ENCODE measurements at places on chromosomes 3 and 15. TPM values are rescaled to one million over a fixed set of nuclear protein-coding genes. Genes with fewer than 3 reads are reported as not detected.

Gene TMEM207
- not detected for total RNA-seq

DNA sequence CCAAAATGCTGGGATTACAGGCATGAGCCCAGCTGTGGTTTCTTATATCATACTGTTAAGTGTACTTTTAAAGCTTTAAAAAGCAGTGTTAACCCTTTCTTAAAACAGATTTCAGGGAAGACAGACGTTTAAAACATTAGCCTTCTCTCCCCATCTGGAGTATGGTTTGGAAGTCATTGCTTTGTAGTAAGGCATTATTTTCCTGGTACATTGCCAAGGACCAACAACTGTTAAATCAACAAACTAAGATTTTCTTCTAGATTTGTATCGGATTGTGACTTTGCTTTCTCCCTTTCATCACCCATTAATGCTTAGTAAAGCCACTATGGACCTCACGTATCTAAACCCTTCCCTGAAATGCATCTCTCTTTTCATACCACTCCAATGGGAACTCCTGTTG is 50.5 kb downstream of the UBE2E1 start:
- DNase-seq: no peak

- no peak for DNase-seq
Measured at GRCh38 chr3:190303884-190304283, 18.4 kb downstream of the CLDN1 start.

GRCh38 chr15:85520650-85521049 is 140.2 kb downstream of the AKAP13 start:
- DNase-seq: no peak

Gene FAIM
- total RNA-seq: 7.1 TPM

Gene LYZL4
- not detected for total RNA-seq

GRCh38 chr3:141383555-141384129 is 15.3 kb downstream of the ZBTB38 start:
- no peak for DNase-seq

DNA sequence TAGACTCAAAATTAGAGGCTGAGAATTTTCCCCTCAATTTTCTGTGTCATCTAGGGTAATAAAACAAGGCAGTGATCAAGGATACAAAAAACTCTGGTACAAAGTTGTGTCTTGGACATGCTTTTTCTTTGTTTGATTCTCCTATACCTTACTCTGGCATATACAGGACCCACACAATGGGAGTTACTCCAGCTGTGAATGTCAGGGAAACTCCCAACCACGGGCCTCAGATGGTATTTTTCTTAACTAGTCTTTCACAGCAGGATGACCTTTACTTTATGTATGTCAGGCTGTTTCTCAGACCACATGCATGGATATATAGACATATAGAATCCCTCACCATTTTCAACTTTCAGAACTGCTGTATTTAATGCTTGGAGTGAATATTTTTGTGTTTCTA is 41.3 kb downstream of the FEZF2 start:
- DNase-seq: no peak

DNA sequence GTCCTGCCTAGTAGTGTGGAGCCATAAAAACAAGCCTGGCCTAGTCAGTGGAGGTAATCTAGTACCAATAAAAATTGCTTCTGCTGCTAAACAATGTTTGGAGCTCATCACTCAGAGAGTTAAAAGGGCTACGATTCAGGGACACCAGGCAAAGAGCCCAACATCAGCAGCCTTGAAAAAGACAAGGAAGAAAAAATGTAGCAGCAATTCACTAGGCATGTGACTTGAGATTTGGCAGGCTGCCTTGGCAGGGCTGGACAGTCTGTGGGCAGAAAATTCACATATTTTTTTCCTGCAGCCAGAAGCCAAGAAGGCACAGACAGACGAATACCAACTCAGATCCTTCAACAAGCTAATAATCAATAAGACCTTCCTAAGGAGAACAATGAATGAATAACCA is 47.2 kb downstream of the IGSF11 start:
- no peak for DNase-seq

DNA sequence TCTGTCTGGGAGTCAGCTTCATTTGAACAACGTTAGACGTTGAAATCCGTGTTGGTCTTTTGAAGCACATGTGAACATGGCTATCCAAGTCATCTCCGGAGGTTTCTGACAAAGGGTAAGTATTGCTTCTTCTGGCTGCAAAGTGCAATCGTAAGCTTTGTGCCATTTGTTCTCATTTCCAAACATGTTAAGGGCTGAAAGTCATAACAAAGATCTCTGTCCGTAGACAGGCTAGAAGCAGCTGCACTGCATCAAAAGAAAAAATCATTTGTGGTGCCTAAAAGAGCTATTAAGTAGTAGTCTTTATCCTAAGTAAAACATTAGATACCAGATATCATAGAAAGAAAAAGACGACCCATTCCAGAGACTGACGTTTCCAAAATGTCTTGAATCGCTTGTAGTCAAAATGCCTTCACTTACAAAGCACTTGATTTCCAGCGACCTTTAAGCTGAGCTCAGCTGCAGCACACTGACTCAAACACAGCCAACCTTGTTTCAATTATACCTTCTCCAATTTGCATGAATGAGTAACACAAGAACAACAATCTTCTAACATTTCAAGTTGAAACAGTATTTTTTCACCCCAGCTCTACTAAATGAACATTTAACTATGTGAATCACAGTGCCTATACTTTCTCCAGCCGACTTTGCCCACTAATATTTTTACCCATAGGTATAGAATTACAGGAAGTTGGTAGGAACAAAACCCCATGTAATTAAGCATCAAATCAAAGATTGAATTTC is 76.6 kb downstream of the NEDD4 start:
- DNase-seq: no peak

GRCh38 chr3:30713885-30714503 is 107.6 kb downstream of the TGFBR2 start:
- no peak for DNase-seq

GRCh38 chr3:126523745-126524428 is at the start of gene CHST13:
Gene CHST13 (plus strand): TSS chr3:126524155. CDS start chr3:126524333, 178 bp downstream.
- DNase-seq: peak; percentile 80

DNA sequence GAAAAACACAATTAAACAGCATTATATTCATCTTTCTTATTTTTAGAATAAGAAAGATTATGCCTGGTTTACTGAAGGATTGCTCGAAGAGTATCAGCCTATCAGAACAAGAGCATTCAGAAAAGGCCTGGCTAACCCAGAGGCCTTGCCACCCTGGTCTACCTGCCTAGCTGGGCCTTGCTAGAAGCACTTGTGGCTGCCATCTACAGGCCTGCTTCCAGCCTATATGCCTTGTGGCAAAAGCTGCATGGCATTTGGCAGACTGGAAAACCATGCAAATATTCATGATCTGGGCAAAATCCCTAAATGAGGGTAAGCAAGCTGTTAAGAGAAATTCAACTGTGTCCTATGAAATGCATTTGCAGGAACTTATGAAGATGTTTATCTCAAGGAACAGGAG is 9.3 kb upstream of the ATP13A4 start:
- DNase-seq: no peak

Gene GAP43
- total RNA-seq: 21.9 TPM

Gene MYRIP
- total RNA-seq: 3.4 TPM

DNA sequence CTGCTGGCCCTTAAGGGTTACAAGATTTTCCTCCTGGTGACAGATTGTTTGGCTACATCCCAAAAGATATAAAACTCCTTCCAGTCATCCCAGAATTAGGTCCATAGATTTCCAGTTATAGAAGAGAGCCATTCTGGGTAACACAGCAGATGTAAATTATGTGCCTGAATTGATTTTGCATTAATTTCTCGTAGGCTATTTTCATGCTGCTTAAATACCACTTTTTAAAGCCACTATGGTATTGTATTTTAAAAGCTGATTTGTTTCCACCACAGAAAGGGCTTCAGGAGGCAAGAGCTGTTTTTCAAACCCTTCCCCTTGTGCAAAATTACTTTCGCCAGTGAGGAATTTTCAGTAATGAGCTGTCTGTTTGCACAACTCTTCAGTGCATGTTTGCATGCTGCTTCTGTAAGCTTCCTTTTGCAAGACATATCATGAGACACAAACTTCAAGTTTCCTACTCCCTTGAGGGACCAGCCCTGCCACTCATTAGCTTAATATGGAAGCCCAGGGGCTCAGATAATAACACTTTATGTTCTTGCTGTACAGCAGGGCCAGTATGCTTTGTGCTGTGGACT is 105.4 kb upstream of the TNIK start:
- DNase-seq: no peak

GRCh38 chr3:179719048-179719734 is 66.4 kb downstream of the USP13 start:
- peak; percentile 54 for DNase-seq

Gene C2CD4B
- total RNA-seq: 0.73 TPM

DNA sequence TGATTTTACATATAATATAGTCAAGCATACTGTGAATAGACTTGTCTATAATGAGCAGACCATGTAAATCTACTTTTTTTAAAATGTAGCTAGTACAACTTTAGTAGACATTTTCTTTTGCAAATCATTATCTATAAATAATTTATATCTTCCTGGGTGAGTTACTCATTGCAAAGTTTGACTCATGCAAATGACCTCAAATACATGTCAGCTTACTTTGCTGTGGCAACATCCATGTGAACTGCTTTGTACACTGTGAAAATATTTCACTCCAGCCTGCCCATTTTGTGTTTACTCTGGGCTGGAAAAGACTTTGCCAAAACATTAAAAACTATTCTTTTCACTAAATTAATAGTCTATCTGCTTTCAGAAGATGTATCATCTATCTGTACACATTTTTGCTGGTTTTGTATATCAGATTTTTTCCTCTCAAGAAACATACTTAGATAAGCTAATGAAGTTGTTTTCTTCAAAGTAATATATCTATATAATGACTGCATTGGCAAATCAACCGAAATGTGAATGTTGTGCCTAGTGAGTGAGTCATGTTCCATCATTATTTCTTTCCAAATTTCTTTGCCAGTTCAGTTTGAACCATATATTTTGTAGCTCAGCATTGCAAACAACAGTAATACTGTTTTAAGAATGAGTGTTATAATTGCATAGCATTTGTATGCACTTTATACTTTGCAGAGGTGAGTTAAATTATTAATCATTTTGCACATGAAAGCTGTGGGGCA is 26.5 kb downstream of the IGSF10 start:
- no peak for DNase-seq

- peak; percentile 58 for DNase-seq
Measured at GRCh38 chr15:68924866-68925560, 5.3 kb upstream of the SPESP1 start.

Gene SLC12A1
- total RNA-seq: 1.0 TPM

Gene TFDP2
- total RNA-seq: 98.6 TPM

Gene TMEM158
- 35.5 TPM for total RNA-seq

GRCh38 chr15:78987556-78988360 is 42.9 kb upstream of the CTSH start:
- DNase-seq: no peak

DNA sequence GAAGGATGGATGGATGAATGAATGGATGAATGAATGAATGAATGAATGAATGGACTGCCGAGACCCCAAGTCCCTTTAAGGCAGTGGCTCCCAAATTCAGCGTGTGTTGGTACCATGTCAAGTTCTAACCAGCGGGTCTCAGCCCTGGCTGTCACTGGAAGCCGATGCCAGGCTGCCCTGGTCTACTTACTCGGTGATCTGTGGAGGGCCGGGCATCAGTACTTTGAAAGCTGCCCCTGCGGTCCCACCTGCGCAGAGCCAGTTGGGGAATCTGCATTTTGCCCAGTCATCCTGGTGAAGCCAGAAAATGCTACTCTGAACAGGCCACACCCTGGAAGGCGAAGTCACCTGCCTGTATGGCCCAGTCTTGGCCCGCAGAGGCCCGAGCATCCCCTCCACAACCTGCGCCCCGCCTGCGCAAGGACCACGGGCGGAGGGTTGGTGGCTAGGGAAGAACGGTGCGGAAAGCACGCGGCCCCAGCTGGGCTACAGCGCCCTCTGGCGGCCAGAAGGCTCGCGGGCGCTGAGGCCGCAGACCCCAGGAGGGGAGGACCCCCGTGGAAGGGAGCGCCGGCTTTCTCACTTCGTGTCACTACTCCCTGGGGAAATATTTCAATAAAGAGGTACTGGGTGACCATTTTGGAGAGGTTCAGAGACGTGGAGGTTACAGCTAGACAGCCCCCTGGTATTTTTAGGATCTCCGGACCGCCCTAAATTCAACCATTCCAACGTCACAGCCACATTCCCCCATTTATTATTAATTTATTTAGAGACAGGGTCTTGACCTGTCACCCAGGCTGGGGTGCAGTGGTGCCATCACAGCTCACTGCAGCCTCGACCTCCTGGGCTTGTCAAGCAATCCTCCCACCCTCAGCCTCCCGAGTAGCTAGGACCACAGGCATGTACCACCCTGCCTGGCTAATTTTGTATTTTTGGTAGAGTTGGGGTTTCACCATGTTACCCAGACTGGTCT is 34.9 kb downstream of the PRKCD start:
- peak; percentile 92 for DNase-seq

DNA sequence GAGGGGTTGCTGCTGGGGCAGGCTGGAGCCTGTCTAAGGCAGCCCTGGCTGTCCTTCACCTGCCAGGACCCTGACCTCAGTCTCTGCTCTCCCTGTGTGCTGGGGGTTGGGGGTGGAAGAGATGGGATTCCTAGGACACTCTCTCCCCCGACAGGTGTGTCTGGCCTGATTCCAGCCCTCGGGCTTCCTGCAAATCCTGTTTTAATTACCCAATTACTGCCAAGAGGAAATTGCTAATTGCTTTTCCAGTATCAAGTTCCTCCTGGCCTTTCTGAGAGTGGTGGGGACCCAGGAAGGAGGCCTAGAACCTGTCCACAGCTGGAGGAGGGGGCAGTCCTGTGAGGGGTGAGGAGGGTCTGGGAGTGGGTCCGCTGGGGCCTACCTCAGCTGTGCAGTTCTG is 15.8 kb downstream of the PLXNA1 start:
- no peak for DNase-seq

DNA sequence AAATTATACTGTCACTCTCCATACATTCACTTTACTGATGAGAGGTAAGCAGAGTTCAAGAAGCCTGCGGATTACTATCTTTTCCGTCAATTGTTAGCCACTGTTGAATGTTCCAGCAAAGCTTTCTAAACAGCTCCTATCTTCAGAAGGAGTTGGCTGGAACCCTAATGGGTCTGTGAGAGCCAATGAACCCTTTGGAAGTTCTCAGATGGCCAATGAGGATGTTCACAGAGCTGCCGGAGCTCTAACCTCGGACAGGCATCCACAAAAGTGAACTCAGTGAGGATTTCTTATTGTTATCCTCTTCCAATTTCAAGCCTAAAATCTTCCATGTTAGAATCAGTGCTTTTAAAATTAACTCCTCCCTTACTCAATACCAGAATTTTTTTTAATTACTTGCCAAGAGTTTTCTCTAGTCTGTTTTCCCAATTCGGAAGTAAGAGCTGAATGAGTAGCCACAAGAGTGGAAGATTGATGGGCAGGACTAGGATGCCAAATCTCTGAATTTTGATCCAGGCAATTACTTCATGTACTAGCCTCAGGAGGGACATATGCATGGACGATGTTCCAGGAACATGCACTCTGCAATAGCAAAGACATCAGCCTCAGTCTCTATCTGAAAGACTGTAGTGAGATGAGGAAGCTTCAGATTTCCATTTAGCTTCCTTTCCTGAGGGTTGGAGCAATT is 78.1 kb downstream of the AGBL1 start:
- DNase-seq: no peak

DNA sequence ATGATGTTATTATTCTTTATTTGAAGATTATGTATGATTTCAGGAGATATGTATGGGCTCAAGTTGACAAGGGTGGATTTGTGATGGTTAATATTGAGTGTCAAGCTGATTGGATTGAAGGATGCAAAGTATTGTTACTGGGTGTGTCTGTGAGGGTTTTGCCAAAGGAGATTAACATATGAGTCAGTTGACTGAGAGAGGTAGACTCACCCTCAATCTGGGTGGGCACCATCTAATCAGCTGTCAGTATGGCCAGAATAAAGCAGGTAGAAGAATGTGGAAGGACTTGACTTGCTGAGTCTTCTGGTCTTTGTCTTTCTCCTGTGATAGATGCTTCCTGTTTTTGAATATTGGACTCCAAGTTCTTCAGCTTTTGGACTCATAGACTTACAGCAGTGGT is 973.7 kb downstream of the MCTP2 start:
- no peak for DNase-seq

Gene GOLGA8J
- total RNA-seq: not detected

All from H1 (cell line).